Hematopoietic multipotent progenitor cell (in vitro differentiated cells): ENCODE measurements at places on chromosomes 6 and 20.
A peak's percentile ranks its signal among the peaks of the same experiment; 100 is the strongest.

DNA sequence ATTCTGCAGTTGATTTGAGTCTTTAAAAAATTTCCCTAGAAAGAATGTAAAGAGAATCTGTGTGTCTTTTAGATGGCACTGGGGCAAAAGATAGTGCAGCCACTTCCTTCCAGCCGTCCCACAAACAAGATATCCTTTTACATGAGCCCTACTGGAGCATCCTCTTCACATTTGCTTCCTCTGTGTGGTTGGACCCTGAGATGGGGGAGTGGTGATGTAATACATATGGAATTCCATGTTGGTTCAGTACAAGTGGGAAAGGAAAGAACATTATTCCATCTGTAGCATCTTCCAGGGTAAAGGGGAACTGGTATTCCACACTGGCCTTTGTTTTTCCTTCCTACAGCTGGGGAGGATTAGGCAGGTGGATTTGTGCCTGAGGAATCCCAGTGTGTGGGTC lies 78.9 kb upstream of the ISM1 start:
- DNase-seq, result no peak

DNA sequence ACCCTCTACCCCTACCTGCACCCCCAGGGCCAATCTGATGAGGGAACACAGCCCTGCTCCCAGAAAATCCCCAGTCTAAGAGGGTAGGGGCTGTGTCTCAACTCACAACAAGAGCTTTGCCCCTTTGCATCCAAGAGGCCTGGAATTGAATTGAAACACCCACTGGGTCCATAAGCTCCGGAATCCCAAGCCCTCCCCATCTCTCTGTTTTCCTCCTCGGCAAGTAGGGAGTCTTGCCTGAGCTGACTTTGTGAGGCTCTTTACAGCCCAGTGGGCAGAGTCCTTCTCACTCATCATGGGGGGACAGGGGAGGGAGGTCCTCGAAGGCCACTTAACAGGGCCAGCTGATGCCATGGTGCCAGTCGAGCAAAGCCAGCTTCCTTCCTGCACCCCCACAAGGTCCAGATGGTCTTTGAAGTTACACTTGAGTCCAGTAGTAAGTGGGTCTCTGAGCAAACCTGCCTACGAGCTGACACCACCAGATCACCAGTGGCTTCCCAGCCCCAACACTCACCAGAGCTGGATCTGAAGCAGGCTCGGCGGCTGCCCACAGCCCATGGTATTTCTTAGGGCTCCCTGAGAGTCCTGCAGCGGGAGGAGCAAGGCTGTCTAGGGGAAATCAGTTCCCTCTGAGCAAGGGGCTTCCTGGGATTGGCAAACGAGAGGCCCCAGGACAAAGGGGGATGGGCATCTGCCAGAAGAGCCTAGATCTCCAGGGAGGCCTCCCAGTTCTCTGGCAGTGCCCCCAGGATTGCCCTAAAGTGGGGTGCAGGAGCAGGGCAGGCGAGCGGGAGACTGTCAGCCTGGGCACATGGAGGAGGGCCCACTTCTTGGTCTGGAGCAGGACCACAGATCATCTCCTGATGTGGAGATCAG lies 144.5 kb downstream of the VEGFA start:
- no peak for DNase-seq

- peak; percentile 88 for DNase-seq
These were observed 43.7 kb upstream of the MAP7 start for GRCh38 chr6:136593748-136594490.

- no peak for DNase-seq
These were observed 134.4 kb downstream of the OR2B2 start for GRCh38 chr6:27777614-27778355.

DNA sequence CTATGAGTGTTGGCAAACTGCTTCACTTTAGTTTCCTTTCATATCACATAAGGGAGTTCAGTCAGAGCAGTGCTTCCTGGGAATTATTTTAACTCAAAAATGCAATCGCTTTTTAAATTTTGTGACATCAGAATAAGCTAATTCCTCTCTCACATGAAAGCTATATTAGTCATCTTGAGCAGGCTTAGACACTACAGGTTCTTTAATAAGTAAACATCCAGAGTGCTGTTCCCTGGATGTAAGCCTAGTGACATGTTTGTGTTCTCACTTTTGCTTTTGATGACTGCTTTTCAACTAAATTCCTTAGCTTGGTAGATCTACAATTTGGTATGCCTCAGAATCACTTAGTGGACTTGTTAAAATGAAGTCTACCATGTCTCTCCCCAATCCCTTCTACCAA lies 252.7 kb upstream of the POU3F2 start:
- no peak for DNase-seq

DNA sequence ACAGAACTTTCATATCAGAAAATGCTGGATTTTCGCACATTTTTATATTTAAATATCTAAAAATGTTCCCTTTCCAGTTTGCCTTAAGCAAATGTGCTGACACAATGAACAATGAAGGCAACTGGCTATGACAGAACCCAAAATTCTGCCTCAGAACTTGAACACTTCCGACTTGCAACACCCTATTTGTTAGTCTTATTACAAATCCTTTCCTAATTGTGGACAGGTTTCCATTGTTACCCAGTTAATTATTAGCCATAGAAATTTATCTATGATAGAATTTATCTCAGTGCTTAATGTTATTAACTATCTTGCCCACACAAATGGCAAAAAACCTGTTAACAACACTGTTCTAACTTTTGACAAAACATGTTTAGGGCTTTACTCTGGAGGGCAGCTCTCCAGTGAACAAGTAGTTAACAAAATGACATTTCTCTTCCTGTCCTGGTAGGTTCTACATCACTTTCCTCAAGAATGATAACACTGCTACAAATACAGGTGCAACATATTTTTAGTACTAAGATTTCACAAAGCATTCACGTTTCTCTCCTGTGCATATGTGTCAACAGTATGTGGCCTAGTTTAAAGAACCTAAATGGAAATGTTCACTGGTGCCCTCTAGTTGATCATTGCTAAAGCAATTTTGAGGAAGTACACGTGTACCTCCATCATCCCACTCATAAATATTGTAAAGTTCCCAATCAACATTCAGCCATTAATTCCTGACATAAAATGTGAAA lies 58.4 kb downstream of the HIVEP2 start:
- DNase-seq, result peak; percentile 61

- DNase-seq, result no peak
These were observed 129.5 kb upstream of the PTPN1 start for GRCh38 chr20:50380697-50381040.
